Left colon (tissue), 2 donors: ENCODE measurements at places on chromosomes 16 and 17. TPM values are rescaled to one million over a fixed set of nuclear protein-coding genes. Genes with fewer than 3 reads are reported as not detected.

- peak; percentile 32 for DNase-seq
Observed at GRCh38 chr16:70396246-70396904, 42.5 kb downstream of the ST3GAL2 start.

DNA sequence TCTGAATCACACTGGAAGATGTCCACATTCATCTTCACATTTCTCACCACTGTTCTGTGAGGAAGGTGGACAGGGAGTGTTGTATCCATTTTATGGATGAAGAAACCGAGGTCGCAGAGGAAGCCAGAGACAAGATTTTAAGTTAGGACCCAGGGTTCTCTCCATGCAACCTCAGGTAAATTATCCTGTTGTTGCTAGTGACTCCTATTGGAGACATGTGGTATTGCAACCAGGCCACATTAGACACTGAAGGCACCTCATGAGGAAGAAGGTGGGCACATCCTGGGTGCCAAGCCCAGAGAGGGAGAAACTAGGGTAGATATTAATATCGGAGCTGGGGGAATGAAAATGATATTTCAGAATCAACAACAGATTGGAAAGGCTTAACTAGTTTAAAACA lies 8.5 kb upstream of the WNT9B start:
- no peak for DNase-seq

GRCh38 chr17:59493867-59494266 lies 71.5 kb upstream of the DHX40 start:
- no peak for DNase-seq

Gene IRX3
- 0.31 TPM for total RNA-seq

- DNase-seq, result no peak
Observed at GRCh38 chr16:361341-361871, 8.9 kb upstream of the AXIN1 start.

DNA sequence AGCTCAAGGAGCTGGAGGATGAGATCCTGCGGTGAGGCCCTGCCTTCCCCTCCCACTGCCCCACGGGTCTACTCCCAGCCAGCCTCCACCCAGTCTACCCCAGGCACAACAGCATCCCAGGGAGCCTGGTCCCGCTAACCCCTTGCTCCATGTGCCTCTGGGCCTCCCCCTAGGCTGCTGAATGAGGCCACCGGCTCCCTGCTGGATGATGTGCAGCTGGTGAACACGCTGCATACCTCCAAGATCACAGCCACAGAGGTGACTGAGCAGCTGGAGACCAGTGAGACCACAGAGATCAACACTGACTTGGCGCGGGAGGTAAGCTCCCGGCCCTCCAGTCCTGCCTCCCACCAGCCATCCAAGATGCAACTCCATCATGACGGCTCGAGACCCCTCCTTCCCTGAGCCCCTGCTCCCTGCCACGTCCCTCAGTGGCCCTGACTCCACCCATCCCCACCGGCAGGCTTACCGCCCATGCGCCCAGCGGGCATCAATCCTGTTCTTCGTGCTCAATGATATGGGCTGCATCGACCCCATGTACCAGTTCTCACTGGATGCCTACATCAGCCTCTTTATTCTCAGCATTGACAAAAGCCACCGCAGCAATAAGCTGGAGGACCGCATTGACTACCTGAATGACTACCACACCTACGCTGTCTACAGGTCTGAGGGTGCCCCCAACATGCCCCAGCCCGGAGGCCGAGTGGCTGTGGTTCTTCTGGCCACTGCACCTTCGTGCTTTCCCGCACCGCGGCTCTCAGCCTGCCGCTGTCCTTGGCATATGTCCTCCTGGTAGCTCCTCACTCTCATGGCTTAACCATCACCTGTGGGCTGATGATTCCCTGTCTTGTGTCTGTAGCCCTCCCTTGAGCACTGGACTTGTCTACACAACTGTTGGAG lies 15.0 kb upstream of the KDM6B start:
- DNase-seq, result no peak

GRCh38 chr16:50863644-50864144 lies 121.8 kb downstream of the CYLD start:
- no peak for DNase-seq

DNA sequence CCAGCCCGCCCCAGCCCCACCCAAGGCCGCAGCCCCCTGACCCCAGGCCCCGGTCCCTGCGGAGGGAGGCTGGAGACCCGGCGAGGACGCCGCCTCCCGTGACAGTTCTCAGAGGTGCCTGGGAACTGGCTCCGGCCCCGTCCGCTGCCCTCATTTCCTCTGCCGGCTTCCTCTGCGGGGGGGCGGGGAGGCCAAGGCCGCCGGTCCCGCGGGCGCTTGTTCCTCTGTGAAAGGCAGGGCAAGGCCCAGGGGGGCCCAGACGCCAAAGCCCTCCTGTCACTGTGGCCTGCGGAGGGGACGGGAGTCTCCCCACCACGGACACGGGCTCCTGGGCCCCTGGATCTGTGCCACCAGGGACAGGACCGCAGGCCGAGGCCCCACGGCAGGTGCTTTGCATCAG lies 5.0 kb upstream of the PVALEF start:
- peak; percentile 41 for DNase-seq

Gene CMTM2
- not detected for total RNA-seq

DNA sequence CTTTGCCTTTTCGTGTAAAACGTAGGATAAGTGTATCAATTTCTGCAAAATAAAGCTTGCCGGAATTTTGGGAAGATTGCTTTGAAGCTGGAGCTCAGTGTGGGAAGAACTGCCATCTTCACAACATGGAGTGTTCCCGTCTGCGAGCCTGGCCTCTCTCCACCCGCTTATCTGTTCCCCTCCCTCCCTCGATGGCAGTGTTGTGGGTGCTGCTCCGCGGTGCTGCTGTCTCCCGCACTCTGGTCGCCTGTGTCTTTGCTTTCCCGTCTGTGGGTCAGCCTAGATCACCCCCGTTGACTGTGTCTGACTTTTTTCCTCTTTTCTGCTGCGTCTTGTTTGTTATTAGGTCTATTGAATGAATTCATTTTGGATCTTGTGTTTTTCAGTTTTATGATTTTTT lies 17.0 kb downstream of the ACSF3 start:
- DNase-seq, result peak; percentile 17

GRCh38 chr17:76726776-76727718 lies at the start of gene METTL23:
TSS of gene METTL23 (plus strand) at chr17:76726839. CDS start at chr17:76729711, 2,872 bp downstream.
- peak; percentile 87 for DNase-seq

Gene SMTNL2
- total RNA-seq, result not detected

Gene C16orf89
- total RNA-seq, result 5.0 TPM

DNA sequence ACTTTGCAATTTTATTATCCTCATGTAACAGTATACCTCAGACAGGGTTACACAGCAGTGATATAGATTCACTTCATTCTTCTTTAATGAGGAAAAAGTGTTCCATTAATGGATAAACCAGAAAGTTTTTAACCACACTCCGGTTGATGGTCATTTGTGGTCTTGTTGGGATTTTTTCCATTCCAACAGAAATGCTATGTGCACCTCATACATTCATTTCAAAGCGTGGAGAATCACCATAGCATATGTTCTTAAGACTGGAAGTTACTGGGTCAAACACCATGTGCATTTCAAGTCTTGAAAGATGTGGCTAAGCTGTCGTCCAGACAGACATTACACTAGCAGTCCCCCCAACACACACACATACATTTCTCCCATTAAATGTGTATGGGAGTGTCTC lies 245.8 kb upstream of the CDH5 start:
- no peak for DNase-seq

- no peak for DNase-seq
Observed at GRCh38 chr16:70804153-70804733, 3.3 kb upstream of the VAC14 start.

- no peak for DNase-seq
Observed at GRCh38 chr17:79573196-79573896, 37.5 kb downstream of the RBFOX3 start.

Gene MMP25
- total RNA-seq, result 0.70 TPM

Gene CSF3
- total RNA-seq, result 0.20 TPM

- DNase-seq, result no peak
Observed at GRCh38 chr17:1626333-1626732, 2.3 kb downstream of the SLC43A2 start.

- no peak for DNase-seq
Observed at GRCh38 chr16:89924297-89924924, 1.3 kb downstream of the TUBB3 start.

- DNase-seq, result no peak
Observed at GRCh38 chr17:49967621-49968404, 1.2 kb upstream of the DLX4 start.

Gene LAT
- total RNA-seq, result 6.9 TPM

GRCh38 chr16:31134091-31134571 lies 1.4 kb downstream of the PRSS8 start:
- DNase-seq, result no peak

Gene ATXN7L3
- 80.0 TPM for total RNA-seq

Gene GSG1L
- 0.17 TPM for total RNA-seq

Gene SLC22A31
- 0.59 TPM for total RNA-seq

DNA sequence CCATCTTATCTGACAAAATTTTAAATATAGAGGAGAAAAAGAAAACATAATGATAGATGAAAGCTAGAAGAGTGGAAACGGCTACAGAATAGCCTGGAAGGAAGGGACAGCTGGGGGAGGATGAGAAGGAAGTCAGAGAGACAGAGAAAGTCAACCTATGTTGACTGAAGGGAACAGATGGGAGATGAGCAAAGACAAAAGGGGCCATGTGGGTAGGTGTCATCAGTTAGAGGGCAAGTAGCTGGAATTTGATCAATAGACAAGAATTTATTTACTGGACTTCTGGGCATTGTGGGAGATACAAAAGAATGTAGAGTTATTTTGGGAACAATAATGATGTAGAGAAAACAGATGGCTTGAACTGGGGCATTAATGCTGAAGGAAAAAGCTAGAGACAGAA lies 194.4 kb downstream of the ANKFN1 start:
- no peak for DNase-seq

GRCh38 chr16:53129281-53130158 lies 74.7 kb downstream of the CHD9 start:
- peak; percentile 21 for DNase-seq

DNA sequence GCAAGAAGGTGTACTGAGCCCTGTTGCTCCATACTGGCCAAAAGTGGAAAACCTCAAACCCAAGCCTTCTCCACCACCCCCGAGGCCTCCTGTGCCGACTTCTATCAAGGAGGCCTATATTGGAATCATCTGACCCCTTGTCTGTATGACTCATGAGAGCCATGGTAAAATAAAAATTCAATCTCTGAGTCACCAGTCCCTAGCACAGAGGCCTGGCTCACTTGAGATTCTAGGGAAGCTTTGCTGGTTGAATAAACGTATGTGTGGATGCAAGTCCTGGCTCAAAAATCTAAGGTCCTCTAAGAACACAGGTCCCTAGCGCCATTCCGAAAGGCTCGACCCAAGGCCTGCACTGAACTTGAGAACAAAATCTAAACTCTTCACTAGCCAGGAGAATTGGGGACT lies 15.0 kb downstream of the NSMCE1 start:
- no peak for DNase-seq

Gene PIRT
- 1.1 TPM for total RNA-seq

DNA sequence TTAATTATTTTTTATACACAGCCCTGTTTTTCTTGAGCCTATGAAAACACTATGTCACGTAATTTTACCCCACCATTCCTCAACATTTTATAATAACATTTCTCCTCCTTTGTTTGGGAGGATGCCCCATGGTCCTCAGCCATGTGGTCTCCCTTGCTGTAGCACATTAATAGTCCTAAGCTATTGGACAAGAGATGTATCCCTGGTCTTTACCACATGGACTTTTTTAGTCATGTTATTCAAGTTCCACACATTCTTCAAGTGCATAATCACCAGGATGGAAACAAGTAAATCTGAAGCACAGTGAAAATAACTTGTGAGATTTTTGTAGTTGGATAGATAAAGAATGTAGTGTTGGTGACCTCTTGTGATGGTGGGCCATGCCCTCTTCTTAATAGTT lies 2.0 kb upstream of the KRTAP2-3 start:
- no peak for DNase-seq

Gene ZNF469
- total RNA-seq, result 0.27 TPM

Gene ZMYND15
- total RNA-seq, result 1.1 TPM

DNA sequence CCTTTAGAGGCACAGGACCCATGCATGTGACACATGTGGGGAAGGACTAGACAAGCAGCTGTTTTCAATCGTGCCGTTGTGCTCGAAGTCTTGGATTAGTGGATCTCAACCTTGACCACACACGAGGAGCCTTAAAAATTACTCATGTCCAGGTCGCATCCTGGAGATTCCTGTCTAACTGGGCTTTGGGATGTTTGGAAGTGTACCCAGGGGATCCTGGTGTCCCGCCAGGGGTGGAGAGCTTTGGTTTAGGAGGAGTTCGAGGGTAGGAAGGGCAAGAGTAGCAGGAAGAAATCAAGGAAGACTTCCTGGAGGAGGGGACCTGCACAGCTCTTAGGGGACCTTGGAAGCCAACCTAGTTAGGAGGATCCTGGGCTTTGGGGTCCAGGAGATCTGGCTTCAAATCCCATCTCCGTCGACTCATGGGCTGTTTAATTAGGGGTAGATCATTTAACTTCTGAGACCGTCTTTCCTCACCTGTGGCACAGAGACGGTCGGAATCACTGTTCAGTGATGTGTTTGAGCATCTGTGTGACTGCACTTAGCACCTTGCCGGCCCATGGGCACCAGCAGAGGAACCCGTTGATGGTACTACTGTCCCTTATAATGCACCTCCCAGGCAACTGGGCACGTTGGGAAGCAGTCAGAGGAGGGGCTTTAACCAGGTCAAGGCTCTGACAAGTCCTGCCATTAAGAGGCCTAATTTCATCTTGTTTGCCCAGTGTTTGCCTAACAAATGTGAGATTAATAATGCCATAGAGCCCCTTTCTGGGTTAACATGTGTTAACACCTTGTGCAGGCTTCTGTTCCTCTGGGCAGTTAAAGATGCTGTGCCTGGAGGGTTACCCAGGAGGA lies 102.0 kb upstream of the PLCG2 start:
- DNase-seq, result no peak

DNA sequence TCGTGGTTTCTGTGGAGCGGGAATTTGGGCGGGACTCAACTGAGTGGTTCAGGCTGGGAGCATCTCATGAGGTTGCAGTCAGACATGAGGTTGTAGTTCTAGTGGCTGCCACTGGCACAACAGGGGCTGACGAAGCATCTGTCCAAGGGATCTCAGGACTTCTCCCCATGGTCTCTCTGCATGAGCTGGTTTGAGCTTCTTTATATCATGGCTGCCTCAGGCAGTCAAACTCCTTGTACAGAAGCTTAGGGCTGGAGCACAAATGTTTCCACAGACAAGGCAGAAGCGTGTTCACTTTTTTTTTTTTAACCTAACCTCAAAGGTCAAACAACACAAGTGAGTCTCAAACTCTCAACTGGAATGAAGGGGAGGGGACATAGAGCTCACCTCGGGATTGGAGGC lies 243.3 kb downstream of the MSI2 start:
- DNase-seq, result no peak

DNA sequence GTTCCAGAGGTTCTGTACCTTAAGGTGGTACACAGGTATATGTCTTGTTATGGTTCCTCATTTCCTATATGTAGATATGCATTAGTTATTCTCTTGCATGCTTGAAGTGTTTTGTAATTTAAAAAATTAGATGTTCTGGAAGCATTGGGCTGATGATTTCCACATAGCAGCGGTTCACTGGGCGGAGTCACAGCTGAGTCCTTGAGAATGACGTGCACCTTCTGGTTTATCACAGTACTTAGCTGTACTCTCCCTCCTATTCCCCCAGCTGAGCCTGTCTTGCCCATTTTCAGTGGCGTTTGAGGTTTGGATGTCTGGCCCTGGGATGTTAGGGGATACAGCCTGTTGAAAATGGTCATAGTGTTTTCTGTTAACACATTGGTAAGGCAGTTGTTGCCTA lies 327.1 kb downstream of the SNX29 start:
- DNase-seq, result no peak

GRCh38 chr16:54123766-54124165 lies 162.8 kb downstream of the IRX3 start:
- DNase-seq, result no peak

- no peak for DNase-seq
Observed at GRCh38 chr17:76914937-76915336, 46.7 kb downstream of the MGAT5B start.
